Naive thymus-derived CD4-positive, alpha-beta T cell (primary cell): ENCODE measurements at places on chromosomes 3 and 15.
A peak's percentile ranks its signal among the peaks of the same experiment; 100 is the strongest.

GRCh38 chr15:45456212-45457106 lies 66.1 kb downstream of the SLC30A4 start:
- H3K4me3 ChIP-seq, result no peak overlapping the region
- no peak overlapping the region for H3K27ac ChIP-seq
- peaks cover 33% of the 10 kb centered on the region for H3K4me1 ChIP-seq
- H3K27me3 ChIP-seq, result no peaks in the 10 kb centered on the region

- H3K36me3 ChIP-seq, result no peaks in the 10 kb centered on the region
- H3K4me1 ChIP-seq, result no peaks in the 10 kb centered on the region
- no peak overlapping the region for H3K27ac ChIP-seq
- no peak for DNase-seq
- no peaks in the 10 kb centered on the region for H3K27me3 ChIP-seq
- H3K4me3 ChIP-seq, result no peak overlapping the region
Measured at GRCh38 chr3:166637984-166638530, 742.0 kb downstream of the ZBBX start.

- no peak overlapping the region for H3K4me3 ChIP-seq
- no peak overlapping the region for H3K27ac ChIP-seq
- H3K27me3 ChIP-seq, result peaks cover 3% of the 10 kb centered on the region
- DNase-seq, result no peak
- H3K4me1 ChIP-seq, result no peaks in the 10 kb centered on the region
- H3K36me3 ChIP-seq, result no peaks in the 10 kb centered on the region
Measured at GRCh38 chr15:47715856-47716445, 1.4 kb upstream of the SEMA6D start.

- no peaks in the 10 kb centered on the region for H3K27me3 ChIP-seq
- no peaks in the 10 kb centered on the region for H3K4me1 ChIP-seq
- no peaks in the 10 kb centered on the region for H3K36me3 ChIP-seq
- DNase-seq, result no peak
- no peak overlapping the region for H3K27ac ChIP-seq
Measured at GRCh38 chr15:98524838-98525660, 123.3 kb upstream of the IGF1R start.

DNA sequence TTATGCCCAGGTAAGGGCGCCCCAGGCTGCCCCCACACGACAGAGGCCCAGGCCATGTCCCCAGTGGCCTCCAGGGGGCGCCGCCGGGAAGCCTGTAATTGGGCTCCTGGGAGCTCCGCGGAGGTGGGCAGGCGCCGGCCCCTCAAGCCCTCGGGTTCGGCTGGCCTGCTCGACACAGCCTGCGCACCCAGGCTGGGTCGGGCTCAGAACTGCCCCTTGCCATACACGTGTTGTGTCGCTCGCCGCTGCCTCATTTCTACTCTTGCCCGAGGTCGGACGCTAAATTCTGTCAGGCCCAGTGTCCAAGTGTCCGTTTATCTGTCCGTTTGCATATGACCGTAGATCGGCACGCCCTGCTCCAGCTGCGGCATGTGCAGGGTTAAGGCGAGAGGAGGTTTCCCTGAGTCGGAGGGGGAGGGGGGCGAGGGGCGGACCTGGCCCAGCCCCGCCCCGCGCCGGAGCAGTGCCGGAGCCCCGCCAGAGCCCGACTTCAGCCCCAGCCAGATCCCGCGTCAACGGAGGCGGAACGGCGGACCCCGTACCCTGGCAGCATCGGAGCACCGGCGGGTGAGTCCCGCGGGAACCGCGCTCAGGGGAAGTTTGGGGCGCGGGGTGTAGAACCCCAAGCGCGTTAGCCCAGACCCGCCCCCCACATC lies at the start of gene KLHDC8B:
Gene KLHDC8B (plus strand): TSS at position 480 of the 656 bp plus-strand sequence. CDS start 1,172 bp downstream, outside the sequence.
- DNase-seq, result peak; percentile 72
- H3K4me3 ChIP-seq, result peak within 1 kb of the TSS; percentile 95
- no peaks in the 10 kb centered on the region for H3K27me3 ChIP-seq
- H3K4me1 ChIP-seq, result peaks cover 26% of the 10 kb centered on the region

- no peaks in the 10 kb centered on the region for H3K27me3 ChIP-seq
- no peak overlapping the region for H3K4me3 ChIP-seq
- H3K27ac ChIP-seq, result no peak overlapping the region
- DNase-seq, result no peak
- H3K36me3 ChIP-seq, result no peaks in the 10 kb centered on the region
Measured at GRCh38 chr3:146277953-146278631, 27.2 kb upstream of the PLSCR4 start.

- H3K27ac ChIP-seq, result no peak overlapping the region
- DNase-seq, result no peak
- no peaks in the 10 kb centered on the region for H3K36me3 ChIP-seq
- no peaks in the 10 kb centered on the region for H3K4me1 ChIP-seq
Measured at GRCh38 chr15:79091204-79091867, 756 bp upstream of the RASGRF1 start.

GRCh38 chr3:136733317-136733833 lies 18.8 kb downstream of the STAG1 start:
- no peak overlapping the region for H3K4me3 ChIP-seq
- H3K4me1 ChIP-seq, result peaks cover 20% of the 10 kb centered on the region
- H3K36me3 ChIP-seq, result no peaks in the 10 kb centered on the region
- H3K27ac ChIP-seq, result no peak overlapping the region

GRCh38 chr15:75656331-75656730 lies 8.6 kb downstream of the SNX33 start:
- DNase-seq, result no peak
- no peak overlapping the region for H3K4me3 ChIP-seq
- no peaks in the 10 kb centered on the region for H3K36me3 ChIP-seq
- H3K4me1 ChIP-seq, result no peaks in the 10 kb centered on the region
- no peaks in the 10 kb centered on the region for H3K27me3 ChIP-seq

DNA sequence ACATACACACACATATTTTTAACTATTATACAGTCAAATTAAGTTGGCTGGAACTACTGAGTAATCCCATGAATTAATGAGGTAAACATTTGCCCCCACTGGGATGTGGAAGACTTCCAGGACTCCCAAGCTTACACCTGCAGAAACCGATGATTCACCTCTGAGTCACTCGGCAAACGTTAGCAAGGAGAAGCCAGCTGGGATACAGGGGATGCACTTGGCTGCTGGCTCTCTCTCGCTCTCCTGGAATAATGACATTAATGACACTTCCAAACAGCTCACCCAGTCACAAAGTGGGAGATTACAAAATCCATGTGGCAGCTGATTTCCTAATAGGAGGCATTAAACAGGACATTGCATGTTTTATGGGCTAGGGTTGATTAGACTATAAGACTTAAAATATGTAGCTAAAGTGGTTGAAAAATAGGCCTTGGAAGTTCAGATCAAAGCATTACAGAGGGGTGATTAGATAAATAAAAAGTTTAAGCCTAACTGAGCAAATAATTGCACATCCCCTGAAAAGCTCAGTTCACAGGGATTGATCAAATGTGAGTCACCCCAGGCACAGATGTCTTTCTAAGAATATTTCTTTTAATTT lies 500.9 kb downstream of the SOX2 start:
- H3K36me3 ChIP-seq, result no peaks in the 10 kb centered on the region
- H3K27ac ChIP-seq, result no peak overlapping the region
- H3K4me3 ChIP-seq, result no peak overlapping the region
- H3K4me1 ChIP-seq, result no peaks in the 10 kb centered on the region
- no peaks in the 10 kb centered on the region for H3K27me3 ChIP-seq
- DNase-seq, result no peak

- H3K36me3 ChIP-seq, result peaks cover 4% of the 10 kb centered on the region
- no peak overlapping the region for H3K27ac ChIP-seq
- no peak overlapping the region for H3K4me3 ChIP-seq
- no peaks in the 10 kb centered on the region for H3K27me3 ChIP-seq
Measured at GRCh38 chr3:121796970-121797369, 37.9 kb downstream of the IQCB1 start.

DNA sequence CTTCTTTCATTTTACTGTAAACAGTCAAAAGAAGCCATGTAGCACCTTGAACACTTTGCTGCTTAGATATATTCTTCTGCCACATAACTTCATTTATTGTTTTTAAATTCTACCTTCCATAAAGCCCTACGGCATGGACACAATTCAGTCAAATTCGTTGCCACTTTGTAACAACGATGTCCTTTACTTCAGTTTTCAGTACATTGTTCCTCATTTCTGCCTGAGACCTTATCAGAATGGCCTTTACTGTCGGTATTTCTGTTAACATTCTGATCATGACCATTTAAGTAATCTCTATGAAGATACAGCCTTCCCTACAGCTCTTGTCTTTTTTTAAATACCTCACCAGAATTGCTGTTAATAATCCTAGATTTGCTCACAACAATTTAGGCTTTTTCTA lies 466.9 kb downstream of the NAALADL2 start:
- H3K36me3 ChIP-seq, result no peaks in the 10 kb centered on the region
- H3K4me3 ChIP-seq, result no peak overlapping the region
- H3K4me1 ChIP-seq, result no peaks in the 10 kb centered on the region
- H3K27me3 ChIP-seq, result no peaks in the 10 kb centered on the region
- no peak overlapping the region for H3K27ac ChIP-seq

GRCh38 chr15:92821491-92822116 lies 78.5 kb upstream of the CHD2 start:
- no peaks in the 10 kb centered on the region for H3K36me3 ChIP-seq
- H3K4me1 ChIP-seq, result peaks cover 47% of the 10 kb centered on the region
- H3K4me3 ChIP-seq, result no peak overlapping the region
- no peak for DNase-seq
- no peaks in the 10 kb centered on the region for H3K27me3 ChIP-seq
- H3K27ac ChIP-seq, result peak overlapping the region; percentile 86

GRCh38 chr3:37477275-37477674 lies 302.9 kb upstream of the LRRFIP2 start:
- no peak overlapping the region for H3K27ac ChIP-seq
- H3K27me3 ChIP-seq, result no peaks in the 10 kb centered on the region
- no peaks in the 10 kb centered on the region for H3K36me3 ChIP-seq
- no peaks in the 10 kb centered on the region for H3K4me1 ChIP-seq

GRCh38 chr3:150975086-150975991 lies 2.8 kb upstream of the CLRN1 start:
- DNase-seq, result no peak
- H3K27ac ChIP-seq, result no peak overlapping the region
- H3K4me3 ChIP-seq, result no peak overlapping the region
- peaks cover 3% of the 10 kb centered on the region for H3K27me3 ChIP-seq
- no peaks in the 10 kb centered on the region for H3K36me3 ChIP-seq

DNA sequence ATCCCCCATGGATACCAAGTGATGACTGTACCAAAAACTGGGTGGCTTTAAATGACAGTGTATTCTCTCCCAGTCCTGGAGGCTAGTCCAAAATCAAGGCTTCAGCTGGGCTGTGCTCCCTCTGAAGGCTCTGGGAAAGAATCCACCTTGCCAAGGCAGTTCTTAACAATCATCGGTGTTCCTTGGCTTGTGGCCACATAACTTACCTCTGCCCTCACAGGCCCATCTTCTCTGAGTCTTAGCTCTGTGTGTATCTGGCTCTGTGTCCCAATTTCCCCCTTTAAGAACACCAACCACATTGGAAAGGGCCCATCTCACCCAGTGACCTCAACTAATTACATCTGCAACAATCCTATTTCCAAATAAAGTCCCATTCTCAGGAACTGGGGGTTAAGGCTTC lies 503.0 kb upstream of the PROK2 start:
- H3K27me3 ChIP-seq, result no peaks in the 10 kb centered on the region
- no peak overlapping the region for H3K4me3 ChIP-seq
- no peak overlapping the region for H3K27ac ChIP-seq
- H3K4me1 ChIP-seq, result no peaks in the 10 kb centered on the region
- H3K36me3 ChIP-seq, result no peaks in the 10 kb centered on the region

DNA sequence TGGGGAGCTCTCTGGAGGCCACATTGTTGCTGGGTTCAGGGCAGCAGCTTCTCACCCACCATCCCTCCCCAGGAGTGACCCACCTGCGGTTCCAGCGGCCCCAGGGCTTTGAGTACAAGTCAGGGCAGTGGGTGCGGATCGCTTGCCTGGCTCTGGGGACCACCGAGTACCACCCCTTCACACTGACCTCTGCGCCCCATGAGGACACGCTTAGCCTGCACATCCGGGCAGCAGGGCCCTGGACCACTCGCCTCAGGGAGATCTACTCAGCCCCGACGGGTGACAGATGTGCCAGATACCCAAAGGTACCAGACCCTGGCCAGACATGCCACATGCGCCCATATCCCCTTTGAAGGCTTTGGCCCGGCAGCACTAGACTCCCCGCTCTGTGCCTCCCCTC lies 26.1 kb downstream of the SHF start:
- H3K27ac ChIP-seq, result no peak overlapping the region
- no peak for DNase-seq
- no peaks in the 10 kb centered on the region for H3K36me3 ChIP-seq
- no peak overlapping the region for H3K4me3 ChIP-seq
- peaks cover 10% of the 10 kb centered on the region for H3K4me1 ChIP-seq

DNA sequence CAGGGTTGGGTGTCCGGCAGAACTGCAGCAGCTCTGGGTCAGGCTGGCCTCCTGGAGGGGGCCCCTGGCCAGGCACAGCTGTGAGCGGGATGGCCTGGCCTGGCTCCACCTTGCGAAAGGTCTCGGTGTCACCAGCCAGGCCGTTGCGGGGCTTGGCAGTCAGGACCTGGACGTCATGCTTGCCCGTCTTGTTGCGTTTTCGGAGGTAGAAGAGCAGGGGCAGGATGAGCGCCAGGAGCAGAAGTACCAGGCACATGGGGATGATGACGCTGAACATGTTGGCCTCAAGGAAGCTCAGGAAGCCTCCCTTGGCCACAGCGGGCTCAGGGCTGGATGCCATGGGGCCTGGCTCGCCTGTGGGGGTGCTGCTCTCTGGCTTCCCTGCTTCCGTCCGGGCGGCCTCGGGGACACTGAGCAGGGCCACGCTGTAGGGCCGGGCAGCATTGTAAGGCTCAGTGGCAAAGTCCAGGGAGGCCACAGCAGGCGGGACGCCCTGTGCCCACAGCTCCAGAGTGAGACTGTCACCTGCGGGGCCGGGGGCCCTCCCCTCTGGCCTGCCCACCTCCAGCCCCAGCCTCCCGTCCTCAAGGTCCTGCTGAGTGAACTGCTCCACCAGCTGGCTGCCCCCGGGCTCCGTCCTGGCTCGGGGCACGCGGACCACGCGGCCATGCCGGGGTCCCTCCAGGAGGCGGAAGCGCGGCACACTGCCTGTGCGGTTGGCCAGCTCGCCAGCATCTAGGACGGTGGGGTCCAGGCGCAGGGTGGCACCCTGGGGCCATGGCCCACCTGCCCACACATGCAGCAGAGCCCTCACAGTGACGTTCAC lies 28.1 kb downstream of the SNX33 start:
- no peak overlapping the region for H3K4me3 ChIP-seq
- no peak for DNase-seq
- no peaks in the 10 kb centered on the region for H3K27me3 ChIP-seq
- no peaks in the 10 kb centered on the region for H3K36me3 ChIP-seq

DNA sequence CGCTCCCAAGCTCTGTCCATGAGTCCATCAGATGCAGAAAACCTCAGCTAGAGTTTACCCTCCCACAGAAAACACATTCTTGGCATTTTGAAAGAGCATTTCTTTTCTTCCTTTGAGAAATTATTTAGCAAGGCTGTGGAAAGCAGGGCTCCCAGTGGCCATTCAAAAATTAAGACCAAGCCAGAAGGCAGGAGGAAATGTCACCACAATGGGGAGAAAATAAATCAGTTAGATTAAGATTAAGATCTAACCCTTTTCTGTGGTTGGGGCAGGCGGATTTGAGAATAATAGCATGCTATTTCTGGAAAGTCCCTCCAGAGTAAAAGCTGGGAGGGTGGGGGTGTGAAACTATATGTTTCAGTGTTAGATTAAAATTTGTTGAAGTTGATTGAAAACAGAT lies 20.2 kb downstream of the LRIG1 start:
- no peaks in the 10 kb centered on the region for H3K27me3 ChIP-seq
- peaks cover 37% of the 10 kb centered on the region for H3K4me1 ChIP-seq
- H3K27ac ChIP-seq, result no peak overlapping the region
- H3K36me3 ChIP-seq, result no peaks in the 10 kb centered on the region
- H3K4me3 ChIP-seq, result peak overlapping the region; percentile 25
- peak; percentile 34 for DNase-seq
